ENCODE measurements at places on chromosomes 13 and 19.

DNA sequence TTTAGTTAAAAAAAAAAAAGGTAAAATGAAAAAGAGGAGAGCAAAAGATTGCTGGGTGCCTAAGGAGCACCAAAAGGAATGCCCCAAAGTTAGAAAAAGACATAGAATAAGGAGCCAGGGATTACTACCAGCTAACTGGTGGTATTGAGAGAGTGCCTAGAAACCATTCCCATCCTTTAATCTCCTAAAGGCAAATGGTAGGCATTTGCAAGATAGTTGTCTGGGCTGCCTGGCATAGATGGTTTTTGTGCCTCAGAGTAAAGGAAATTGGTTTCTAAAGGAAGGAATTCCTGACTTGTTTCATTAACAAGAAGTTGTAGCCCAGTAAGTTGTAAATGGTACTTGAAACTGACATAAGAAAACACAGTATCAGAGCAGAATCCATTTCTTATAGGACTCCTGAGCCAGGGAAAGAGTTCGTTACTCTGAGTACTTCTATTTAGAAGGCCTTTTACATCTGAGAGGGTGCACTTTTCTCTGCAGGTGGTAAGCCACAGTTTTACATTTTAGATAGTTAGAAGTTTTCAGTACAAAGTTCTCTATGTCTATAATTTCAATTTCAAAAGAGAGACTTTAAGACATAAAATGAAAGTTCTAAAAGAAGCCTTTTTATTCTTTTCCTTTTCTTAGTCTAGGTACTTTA lies 92.6 kb downstream of the OLFM4 start:
- DNase-seq: no peak

DNA sequence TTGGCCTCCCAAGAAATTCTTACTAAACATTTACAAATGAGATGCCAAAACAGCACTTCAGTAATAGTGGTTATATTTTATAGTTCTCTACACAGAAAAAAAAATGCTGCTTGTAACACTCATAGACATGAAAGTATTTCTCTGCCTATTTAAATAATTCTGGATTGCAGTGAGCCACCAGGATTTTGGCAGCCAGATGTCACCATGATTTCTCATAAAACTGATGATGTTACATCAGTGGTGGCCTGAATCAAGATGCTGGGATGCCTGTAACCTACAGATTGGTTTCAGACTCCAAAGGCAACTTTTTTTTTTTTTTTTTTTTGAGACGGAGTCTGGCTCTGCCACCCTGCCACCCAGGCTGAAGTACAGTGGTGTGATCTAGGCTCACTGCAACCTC lies 2.7 kb upstream of the CAPS start:
- DNase-seq: no peak

GRCh38 chr13:73168226-73168952 lies 109.6 kb downstream of the KLF5 start:
- DNase-seq: no peak

DNA sequence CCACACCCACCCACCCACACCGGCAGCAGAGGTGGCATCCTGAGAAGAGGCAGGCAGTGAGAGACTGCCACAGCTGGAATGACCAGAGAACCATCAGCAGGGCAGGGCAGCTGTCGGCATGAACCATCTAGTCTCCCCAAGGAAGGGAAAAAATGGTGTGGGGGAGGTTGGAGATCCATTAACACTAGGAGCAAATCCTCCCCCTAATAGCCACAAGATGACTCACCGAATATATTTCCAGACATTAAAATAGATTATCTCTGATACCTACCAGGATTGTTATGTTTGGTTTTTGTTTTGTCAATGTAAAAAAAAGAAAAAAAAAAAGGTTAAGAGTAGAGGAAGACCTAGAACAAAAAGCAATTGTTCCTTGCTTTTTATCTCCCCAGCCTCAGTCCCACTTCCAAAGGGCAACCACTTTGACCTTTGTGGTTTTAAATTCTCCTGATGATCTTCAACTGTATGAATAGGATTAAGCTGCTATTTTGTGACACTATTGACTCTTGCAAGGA lies 34.2 kb downstream of the THSD1 start:
- peak; percentile 58 for DNase-seq

DNA sequence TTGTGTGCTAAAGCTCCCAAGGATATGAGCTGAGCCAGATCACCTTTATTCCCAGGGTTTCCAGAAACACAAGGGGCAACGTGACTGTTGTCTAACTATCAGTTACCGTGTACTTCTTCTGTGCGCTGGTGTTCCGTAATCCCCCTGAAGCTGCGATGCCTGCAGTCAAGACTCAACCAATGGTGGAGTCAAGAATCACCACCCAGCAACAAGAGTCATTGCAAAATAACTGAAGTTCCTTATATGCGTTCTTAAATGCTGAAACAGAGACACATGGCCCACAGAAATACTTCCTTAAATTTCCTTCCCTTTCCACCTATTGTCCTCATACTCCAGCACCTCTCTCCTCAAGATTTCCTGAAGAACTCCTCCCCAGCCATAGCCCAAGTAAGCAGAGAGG lies 200.2 kb downstream of the KATNAL1 start:
- DNase-seq: no peak

DNA sequence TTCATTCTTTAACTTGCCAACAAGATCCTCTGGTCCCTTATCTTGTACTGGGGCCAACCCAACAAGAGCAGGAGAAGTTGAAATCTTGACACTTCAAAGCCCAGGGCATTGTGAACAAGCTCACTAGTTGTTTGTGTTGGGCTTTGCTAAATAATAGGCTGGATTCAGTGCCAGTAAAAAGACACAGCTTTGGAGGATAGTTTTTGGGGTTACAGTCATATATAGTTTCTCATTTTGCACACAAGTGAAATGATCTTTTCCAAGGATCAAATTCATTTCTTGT lies 30.3 kb upstream of the LRCH1 start:
- no peak for DNase-seq

DNA sequence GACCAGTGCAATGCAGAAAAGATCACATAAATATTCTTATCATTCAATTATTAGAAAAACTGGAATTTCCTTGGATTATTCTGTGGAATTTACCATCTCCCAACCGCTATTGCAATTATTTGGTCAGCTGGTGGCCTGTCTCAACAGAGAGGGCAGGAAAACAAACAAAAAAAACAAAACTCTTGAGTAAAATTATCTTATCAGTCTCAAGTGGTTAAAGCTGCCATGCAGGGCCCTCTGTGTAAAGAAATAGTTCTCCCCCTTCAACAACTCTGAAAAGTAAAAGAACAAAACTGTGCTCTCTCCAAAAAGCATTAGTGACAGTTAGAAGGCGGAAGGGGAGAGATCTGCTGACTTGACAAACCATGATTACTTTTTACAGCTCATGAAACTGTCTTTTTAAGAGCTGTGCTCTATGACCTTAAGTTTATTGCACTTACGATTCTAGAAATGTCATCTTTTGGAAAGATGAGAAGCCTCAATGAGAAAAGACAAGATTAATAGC lies 152.3 kb downstream of the DLEU7 start:
- DNase-seq: no peak

DNA sequence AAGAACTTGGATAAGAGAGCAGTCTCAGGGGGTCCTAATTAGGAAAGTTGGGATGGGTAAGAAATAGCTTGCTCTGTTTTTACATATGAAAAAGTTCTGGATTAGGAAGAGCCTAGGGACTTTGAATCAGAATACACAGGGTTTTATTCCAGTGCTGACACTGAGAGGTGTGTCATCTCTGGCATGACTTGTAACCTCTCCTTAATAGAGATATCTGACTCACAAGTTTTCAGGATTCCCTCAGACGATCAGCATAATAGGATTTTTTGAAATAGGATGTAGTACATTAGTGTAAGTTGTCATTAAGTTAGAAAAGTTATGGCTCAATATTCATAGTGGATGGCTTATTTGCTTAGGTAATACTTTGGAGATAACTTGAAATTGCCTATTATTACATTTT lies 555.2 kb upstream of the MIR17HG start:
- no peak for DNase-seq

GRCh38 chr13:26411206-26411605 lies 146.3 kb upstream of the WASF3 start:
- DNase-seq: no peak

DNA sequence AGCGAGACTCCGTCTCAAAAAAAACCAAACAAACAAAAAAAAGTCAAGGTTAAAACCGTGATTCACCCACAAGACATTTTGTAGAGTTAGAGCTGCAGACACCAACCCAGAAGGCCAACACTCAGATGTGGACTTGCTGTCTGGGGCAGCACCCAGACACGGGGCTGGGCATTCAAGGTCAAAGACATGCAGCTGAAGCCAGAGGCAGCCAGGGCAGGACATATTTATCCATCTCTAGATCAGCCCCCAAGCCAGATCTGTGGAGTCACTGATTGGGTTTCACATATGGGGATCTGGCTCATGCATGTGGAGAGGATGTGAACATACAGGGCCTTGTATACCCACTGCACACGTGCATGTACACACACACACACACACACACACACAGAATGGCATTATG lies 3.6 kb downstream of the KLK15 start:
- DNase-seq: no peak

DNA sequence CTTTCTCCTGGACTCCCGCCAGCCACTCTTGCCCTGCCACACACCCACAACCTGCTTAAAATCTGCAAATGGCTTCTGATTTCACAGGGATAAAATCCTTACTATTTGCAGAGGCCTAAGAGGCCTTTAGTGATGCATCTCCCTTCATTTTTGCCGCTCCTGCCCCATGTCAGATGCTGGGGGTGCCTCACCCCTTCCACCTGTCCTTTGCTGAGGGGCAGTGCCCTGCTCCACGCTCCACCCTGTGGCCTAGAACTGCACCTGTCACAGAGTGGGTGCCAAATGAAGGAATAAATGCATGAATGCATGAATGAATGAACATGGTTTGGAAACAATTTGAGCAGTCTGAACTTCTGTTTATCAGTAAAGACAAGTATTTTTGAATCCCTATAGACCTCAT lies 34.1 kb upstream of the UQCRFS1 start:
- no peak for DNase-seq

- DNase-seq: peak; percentile 15
Measured at GRCh38 chr13:22765547-22765946, 415.2 kb upstream of the SGCG start.

DNA sequence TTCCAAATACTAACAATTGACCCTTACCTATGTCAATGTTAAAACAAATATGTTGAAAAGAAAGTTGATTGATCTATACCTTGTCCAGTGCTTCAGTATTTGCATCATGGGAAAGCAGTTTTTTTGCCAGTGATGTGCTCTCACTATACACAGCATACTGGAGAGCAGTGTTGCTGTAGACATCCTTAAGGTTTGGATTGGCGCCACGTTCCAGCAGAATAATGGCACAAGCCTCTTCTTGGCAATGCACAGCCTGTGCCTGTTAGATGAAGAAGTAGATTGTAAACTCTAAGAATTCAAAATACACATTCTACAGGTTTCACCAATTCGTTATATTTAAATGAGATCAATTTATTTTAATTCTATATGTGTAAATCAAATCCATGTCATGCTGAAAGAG lies 43.9 kb upstream of the C1QTNF9B start:
- DNase-seq: no peak

GRCh38 chr19:31139871-31140505 lies 209.2 kb downstream of the TSHZ3 start:
- DNase-seq: no peak

DNA sequence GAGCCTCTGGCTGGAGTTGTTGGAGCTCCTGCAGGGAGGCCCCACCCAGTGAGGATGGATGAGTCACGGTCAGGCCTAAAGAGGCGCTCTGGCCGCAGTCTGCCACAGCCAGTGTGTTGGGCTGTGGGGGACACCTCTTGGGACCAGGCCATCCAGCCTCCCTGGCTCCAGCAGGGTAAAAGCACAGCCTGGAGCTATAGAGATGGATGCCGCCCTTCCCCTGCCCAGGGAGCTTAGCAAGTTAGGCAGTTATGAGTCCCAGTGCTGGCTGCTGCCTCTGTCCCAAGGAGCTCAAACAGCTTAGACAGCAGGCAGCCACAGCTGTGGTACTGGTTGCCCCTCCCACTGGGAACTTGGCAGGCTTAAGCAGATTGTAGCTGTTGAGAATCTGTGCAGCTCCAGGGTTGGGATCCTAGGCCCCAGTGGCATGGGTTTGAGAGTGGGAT lies 100.9 kb downstream of the NDFIP2 start:
- DNase-seq: peak; percentile 91

All from NCI-H82 (cell line).